HAP-1 (cell line): ENCODE measurements at places on chromosomes 1 and 21.

DNA sequence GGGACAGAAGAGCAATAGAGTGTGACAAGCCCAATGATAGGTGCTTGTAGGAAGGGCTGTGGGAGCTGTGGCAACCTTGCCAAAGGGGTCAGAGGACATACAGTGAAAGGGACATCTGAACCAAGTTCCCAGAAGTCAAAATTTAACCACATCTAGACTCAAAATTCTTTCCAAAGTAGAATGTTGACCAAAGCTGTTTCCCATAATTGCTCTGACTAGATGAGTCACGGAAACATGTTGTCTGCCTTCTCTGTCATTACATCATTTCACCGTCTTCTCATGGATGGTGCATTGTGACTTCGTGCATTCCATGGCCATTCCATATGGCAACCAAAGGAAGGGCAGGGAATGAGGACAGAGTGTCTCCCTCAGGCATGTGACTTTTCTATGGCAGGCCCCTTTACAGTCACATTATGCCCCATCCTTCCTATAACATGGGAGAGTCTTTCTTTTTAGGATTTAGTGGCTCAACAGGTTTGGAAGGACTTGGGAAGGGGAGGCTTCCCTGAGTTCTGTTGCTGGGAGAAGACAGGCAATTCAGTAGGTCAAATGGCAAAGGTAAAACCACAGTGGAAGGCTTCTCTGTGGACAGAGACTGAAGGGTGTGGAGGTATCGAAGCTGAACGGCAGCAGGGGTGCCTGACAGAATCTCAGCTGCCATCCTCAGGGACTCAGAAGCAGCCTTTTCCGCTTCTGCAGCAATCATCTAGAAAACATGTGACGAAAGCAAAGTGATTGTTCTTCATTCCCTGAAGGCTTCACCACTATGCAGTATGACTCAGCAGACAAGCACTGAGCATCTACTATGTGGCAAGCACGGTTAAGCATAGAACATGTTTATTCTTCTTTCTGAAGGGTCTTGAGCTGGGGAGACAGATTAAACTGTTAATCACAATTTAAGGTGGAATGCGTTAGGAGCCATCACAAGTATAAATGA lies 24.7 kb downstream of the NPHS2 start:
- no peak for DNase-seq

- no peak for DNase-seq
Measured at GRCh38 chr1:78678324-78678723, 28.7 kb downstream of the IFI44 start.

- no peak for DNase-seq
Measured at GRCh38 chr1:228310162-228310792, 96.4 kb downstream of the TRIM11 start.

DNA sequence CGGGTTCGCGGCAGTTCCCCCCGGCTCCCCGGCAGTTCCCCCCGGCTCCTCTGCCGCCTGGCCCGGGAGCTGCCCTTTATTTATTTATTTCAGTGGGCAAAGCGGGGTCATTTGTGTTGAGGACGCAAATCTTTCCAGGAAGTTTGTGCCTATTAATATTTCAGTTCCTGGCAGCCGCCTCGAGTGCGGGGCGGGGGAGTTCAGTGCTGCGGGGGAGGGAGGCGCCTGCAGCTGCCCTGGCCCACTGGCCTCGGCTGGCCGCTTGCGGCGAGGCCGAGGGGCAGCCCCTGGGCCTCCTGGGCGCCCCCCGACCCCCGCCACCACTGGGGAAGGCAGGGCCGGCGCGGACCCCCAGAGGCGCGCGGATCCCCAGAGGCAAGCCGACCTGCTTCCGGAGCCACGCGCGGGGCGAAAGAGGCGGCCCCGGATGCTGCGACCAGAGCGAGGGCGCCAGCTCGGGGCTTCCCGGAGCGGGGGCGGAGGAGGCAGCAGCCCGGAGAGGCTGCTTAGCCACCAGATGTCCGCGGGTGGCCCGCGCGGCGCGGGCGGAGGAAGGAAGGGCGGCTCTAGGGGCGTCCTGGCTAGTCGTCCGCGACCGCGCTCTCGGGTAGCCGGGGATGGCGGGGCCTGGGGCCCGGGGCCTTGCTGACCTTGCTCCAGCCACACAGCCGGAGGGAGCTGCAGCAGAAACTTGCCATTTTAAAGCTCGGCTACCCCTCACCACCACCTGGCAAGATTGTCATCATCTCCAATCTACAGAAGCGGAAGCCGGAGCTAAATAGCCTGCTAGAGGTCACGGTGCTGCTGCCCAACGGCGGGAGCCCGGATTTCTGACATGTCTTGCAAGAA lies 48.0 kb downstream of the H3-3A start:
- peak; percentile 13 for DNase-seq

- DNase-seq: peak; percentile 83
Measured at GRCh38 chr1:203328714-203329122, 22.2 kb downstream of the FMOD start.

DNA sequence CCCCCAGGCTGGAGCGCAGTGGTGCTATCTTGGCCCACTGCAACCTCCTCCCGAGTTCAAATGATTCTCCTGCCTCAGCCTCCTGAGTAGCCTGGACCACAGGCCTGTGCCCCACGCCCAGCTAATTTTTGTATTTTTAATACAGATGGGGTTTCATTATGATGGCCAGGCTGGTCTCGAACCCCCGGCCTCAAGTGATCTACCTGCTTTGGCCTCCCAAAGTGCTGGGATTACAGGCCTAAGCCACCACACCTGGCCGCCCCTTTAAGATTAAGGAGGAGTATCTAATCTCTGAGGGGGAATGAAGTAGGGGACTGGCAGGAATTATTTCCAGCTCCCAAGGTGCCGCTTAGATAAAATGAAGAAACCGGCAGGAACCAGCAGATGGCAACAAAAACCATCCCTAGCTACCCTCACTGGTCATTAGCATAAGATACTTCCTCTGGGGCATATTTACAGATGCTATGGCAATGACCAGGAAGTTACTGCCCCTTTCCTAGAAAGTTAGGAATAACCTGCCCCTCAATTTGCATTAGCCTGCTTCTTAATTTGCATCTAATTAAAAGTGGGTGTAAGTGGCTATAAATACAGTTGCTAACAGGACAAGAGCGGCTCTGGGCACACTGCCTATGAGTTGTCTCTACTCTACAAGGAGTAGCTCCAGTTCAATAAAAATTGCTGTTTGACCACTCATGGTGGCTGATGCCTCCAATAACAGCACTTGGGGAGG lies 7.1 kb upstream of the NSUN4 start:
- peak; percentile 44 for DNase-seq

DNA sequence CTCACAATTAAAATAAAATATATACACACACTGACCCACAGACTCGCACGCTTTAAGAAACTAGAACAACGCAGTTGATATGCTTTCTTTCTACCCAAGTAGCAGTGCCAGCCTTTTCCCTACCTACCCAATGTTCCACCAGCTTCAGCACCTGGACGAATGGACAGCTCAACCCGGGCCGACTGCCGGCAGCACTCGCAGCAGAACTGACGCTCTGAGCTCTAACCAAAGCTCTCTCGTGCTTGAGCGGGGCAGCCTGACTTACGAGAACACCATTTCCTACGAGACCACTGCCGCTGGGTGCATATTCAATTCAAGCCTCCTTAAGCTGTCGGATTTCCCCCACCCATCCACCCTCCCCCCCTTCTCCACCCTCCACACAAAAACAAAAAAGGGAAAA lies 127.4 kb upstream of the DPYD start:
- peak; percentile 80 for DNase-seq

GRCh38 chr21:34907461-34908418 lies 141.4 kb downstream of the RUNX1 start:
- no peak for DNase-seq

- no peak for DNase-seq
Measured at GRCh38 chr1:188444526-188444925, 1615.8 kb downstream of the PLA2G4A start.

DNA sequence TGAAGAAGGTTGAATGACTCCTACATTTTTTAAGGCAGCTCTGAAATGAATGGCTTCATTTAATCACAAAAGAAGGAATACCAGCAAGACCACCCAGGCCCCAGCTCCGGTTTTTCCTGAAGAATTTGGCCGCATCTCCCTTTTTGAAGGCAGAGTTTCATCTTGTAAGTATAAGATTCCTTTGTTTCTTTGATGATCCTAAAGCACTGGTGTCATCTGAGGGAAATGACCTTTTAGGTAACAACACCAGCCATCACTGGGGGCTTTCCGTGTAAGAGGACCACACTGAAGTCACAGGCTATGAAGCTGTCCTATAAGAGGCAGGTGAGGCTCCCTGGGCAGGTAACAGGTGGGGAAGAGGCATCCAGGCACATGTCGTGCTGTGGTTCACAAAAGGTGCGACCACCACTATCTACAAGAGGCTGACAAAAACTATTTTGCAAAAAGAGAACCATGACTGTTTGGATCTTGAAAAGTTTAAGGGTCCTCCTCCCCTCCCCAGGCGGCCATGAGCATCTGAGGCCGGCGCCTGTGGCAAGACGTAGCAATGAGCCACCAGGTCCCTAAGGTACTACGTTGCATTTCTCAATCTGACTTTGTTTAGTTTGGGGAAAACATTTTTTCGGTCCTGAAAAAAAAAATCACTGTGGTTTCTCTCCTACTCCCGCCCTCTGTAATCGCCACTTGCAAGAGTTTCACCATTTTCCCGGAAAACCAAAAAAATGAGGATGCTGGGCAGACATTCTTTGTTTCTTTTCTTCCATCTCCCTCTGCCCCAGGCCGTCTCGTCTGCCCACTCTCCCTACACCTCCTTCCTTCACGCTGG lies 46.3 kb upstream of the IRF2BP2 start:
- DNase-seq: no peak

DNA sequence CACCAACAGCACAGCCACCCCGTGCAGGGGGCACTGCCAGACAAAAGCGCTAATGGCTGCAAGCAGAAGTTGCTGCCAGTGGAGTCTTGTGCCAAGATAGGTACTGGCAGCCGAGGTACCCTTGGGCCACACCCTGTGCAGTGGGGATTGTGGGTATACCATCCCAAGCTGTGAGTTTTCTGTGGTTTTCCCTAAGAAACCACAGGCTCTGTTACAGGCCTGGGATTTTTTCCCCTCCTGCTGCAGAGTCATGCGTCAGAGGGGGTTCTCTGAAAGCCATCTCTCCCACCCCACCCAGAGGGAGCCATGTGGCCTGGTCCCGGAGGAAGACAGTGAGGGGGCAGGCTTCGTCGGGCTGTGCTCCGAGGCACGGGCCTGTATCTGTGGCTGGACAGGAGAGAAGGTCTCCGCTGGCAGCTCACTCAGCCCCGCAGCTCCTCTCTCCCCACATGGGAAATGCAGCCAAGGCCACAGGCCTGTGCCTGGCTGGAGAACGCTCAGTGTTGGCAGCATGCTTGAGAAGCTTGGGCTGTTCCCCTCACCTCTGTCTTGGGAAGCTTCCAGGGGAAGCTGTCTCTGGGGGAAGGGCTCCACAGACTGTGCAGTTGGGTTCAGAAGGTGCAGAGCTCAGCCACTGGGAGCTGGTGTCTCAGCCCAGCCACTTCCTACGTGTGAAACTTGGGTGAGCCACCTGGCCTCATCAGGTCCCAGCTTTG lies 42.5 kb downstream of the NEK2 start:
- no peak for DNase-seq

DNA sequence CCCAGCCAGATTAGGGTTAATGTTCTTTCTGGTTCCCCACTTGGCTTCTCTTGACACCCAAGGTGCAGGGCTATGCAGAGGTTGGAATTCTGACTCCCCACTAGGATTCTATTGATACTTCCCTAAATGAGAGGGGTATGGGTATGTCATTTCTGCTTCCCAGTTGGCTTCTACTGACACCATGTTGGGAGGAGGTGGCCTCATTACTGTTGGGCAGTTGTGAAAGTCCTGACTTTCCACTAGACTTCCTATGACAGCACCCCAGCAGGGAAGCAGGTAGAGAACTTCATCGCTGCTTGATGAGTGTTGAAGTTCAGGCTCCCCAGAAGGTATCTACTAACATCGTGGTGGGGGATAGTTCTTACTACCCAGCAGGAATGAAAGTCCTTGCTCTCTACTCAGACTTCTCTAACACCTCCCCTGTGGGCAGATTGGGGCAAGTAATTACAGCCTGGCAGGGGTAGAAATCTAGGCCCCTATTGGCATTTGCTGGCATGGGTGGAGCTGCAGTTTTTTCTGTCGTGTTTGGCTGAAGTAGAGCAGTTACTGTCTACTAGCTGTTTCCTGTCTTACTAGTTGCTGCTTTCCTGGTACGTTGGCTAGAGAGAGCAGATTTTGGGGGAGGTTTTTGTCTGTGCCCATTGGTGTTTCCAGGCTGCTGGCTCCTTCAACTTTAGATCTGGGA lies 41.5 kb downstream of the ZYG11B start:
- DNase-seq: no peak

GRCh38 chr1:216914974-216915373 lies 191.7 kb upstream of the ESRRG start:
- no peak for DNase-seq

DNA sequence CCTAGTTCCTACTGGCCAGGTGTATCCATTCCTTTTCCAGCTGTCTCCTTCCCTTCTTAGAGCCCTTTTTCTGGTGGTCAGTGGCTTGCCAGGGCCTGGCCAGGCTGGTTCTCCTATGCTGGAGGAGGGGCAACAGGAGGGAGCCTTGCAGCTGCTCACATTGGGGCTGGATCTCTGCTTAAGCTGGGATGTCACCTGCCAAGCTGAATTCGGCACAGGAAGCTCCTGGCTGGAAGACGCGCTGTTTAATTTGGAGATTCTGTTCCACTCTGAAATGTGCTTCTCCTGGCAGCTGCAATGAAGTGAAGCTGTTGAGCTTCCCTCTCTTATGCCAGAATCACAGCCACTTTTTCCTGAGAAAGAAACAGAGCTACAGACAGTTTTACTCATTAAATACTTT lies 56.0 kb upstream of the POU3F1 start:
- no peak for DNase-seq

DNA sequence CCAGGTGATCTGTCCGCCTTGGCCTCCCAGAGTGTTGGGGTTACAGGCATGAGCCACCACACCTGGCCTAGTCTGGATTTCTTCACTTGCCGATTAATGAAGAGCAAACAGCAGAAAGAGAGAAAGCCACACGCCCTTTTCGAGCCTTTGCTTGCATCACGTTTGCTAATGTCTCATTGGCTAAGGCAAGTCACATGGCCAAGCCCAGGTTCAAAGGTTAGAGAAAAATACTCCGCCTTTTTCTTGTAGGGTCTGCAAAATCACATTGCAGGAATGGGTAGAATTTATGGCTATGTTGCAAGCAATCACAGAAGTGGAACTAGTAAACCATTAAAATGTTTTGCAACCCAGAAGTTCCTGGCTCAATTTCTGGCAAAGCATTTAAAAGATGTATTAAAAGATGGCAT lies 26.8 kb upstream of the BACH1 start:
- DNase-seq: no peak

GRCh38 chr1:32742956-32743355 lies 40.4 kb upstream of the SYNC start:
- DNase-seq: peak; percentile 21

- DNase-seq: no peak
Measured at GRCh38 chr21:25615880-25616279, 8.6 kb upstream of the MRPL39 start.

DNA sequence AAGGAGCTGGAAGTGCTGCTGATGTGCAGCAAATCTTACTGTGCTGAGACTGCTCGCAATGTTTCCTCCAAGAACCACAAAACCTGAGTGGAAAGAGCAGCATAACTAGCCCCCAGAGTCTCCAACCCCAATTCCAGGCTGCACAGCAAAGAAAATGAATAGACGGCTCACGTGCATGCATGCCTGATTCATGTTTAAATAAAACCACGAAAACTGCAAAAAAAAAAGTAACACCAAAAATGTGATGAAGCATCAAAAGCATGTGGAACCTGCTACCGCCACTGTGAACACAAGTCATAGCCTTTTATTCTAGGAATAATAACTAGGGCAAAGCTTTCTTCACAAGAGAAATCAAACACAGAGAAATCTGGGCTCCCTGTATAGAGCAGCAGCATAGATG lies 9.6 kb upstream of the TRNP1 start:
- DNase-seq: no peak

- peak; percentile 76 for DNase-seq
Measured at GRCh38 chr1:10152709-10153284, 57.6 kb upstream of the KIF1B start.

GRCh38 chr1:29414086-29414485 lies 177.8 kb downstream of the PTPRU start:
- DNase-seq: no peak
